A172 (cell line): ENCODE measurements at places on chromosomes 12 and 14.
A peak's percentile ranks its signal among the peaks of the same experiment; 100 is the strongest.

GRCh38 chr14:105847400-105847799 lies 321.0 kb downstream of the TMEM121 start:
- no peak for DNase-seq

GRCh38 chr12:11499806-11500187 lies 104.4 kb upstream of the PRB2 start:
- DNase-seq: no peak

- DNase-seq: no peak
Measured at GRCh38 chr14:104551851-104552737, 27.5 kb upstream of the C14orf180 start.

DNA sequence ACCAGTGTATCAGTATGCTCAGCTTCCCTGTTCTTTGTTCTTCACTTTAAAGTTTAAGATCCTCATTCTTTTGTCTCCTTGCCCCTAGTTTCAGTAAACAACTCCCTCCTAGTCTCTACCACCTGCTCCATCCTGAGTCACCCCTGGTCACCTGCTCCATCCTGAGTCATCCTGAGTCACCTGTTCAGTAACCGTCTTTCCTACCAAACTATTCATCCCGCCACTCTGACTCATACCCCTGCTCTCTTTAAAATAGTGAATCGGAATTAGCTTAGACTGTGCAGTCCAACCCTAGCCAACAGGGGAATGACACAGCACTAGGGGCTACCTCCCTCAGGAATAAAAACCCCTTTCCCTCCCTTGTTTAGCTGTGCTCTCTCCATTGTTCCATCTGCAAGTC lies 888.1 kb upstream of the MDGA2 start:
- DNase-seq: peak; percentile 79

DNA sequence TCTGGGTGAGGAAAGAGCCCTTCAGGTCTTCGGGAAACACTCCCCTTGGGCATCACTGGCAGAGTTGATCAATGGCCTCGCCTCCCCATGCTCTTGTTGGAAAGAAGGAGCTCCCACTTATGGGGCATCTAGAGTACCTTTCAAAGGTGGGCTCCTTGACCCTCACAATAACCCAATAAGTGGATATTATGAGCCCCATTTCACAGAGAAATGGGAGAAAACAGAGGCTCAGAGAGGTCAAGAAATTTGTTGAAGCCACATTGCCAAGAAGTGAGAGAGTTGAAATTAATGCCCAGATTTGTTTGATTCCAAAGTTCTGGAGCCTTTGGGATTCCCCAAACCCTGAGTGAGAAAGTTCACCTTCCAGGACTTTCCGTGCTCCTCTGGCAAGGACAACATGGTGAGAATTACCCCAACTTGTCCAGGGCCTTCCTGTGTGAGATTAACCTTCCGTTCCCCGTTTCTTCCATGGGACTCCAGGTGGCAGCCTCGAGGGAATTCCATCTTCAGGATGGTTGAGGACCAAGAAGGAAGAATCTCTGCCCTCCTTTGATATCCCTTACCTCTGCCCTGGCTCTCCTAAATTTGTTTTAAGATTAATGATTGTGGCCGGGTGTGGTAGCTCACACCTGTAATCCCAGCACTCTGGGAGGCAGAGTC lies 7.5 kb upstream of the CHD4 start:
- no peak for DNase-seq

- no peak for DNase-seq
Measured at GRCh38 chr12:119096429-119097202, 82.1 kb upstream of the HSPB8 start.

DNA sequence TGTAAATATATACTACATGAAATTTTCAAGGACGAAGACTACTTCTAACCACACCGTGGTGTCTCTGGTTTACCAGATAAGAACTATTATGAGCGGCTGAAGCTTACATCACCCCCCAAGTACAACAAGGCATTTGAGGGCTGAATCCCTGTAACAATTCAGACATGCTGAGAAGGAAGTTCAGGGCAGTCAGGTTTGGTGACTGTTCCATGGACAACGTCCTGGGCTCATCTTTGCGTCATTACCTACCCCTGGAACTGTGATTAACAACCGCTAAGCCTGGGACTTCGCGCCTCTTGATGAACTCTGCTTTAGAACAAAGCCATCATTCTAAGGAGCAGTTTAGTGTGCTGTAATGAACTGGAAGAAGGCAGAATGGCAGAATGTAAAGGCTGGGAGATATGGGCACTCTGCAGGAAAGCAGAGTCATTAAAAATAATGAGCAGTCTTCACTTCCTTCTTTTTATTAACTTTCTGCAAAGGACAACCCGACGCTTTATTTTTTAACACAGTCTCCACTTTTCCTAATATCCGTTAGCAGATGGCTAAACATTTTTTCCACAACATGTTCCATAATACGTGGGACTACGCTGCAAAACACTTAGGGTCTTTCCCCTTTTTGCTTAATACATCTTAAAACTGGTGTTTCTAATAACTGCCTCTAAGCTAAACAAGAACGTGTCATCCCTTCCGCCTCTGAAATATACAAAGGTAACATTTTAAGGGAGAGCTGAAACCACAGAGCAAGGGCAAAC lies 263.2 kb downstream of the ADAMTS20 start:
- DNase-seq: no peak
